Urinary bladder (tissue), 4 donors: ENCODE measurements at places on chromosomes 5 and 9. TPM values are rescaled to one million over a fixed set of nuclear protein-coding genes. Genes with fewer than 3 reads are reported as not detected.

DNA sequence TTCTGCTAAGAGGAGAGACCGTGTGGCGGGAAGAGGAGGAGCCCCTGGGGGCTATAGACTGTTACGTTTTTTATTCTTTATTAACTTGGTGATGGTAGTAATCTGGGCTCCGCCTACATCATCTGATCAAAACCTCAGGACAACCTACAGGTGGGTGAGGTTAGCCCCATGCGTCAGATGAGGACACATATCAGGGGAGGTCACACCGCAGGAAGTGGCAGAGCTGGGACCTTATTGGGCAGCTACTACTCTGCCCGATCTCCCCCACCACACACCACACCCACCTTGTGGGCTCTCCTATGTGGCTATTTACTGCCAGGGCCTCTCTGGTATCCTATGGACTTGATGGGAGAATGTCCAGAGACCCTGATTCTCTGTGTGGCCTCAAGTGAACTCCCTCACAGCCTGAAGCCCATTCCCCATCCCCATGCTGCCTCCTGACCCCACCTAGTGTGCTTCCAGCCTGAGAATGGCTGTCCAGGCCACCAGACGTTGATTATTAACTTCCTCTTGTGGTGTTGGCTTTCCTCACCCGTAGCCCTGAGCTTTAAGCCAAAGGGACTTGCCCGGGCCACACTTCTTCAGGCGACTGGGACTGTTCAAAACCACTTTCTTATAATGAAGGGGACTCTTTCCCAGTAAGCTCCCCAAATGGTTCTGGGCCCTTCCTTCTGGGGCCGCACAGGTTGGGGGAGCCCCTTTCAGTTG lies 8.2 kb downstream of the UNC5A start:
- no peak for DNase-seq

DNA sequence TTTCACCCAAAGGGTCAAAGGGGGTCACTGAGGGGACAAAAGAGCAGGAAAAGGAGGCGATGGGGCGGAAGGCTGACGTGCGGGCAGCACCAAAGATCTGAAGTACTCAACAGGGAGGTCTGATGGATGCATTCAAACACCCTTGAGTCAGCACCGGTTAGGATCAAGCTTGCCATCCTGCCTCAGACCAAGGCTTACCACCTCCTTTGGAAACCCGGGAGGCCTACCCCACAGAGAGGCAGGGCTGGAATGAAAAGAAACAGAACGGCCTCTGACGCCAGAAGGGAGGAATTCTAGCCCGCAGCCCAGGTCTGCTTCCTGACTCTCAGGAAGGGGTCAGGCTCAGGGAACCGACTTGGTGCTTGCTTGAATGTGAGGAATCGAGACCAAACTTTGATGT lies 125.6 kb downstream of the PAPPA start:
- DNase-seq: no peak

DNA sequence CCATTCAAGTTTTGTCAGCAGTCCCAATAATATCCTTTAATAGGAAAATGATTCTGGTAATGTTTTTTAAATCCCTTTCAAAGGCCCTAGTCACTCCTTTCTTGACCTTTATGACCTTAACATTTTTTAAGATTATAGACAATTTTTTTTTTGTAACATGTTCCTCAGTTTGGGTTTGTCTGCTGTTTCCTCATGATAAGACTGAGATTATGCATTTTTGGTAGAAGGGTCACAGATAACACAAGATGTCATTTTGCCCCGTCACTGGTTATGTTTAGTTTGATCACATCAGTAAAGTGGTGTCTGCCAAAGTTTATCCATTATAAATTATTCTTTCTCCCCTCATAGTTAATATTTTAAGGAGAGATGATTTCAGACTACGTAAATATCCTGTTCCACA lies 16.0 kb upstream of the PTPDC1 start:
- no peak for DNase-seq

DNA sequence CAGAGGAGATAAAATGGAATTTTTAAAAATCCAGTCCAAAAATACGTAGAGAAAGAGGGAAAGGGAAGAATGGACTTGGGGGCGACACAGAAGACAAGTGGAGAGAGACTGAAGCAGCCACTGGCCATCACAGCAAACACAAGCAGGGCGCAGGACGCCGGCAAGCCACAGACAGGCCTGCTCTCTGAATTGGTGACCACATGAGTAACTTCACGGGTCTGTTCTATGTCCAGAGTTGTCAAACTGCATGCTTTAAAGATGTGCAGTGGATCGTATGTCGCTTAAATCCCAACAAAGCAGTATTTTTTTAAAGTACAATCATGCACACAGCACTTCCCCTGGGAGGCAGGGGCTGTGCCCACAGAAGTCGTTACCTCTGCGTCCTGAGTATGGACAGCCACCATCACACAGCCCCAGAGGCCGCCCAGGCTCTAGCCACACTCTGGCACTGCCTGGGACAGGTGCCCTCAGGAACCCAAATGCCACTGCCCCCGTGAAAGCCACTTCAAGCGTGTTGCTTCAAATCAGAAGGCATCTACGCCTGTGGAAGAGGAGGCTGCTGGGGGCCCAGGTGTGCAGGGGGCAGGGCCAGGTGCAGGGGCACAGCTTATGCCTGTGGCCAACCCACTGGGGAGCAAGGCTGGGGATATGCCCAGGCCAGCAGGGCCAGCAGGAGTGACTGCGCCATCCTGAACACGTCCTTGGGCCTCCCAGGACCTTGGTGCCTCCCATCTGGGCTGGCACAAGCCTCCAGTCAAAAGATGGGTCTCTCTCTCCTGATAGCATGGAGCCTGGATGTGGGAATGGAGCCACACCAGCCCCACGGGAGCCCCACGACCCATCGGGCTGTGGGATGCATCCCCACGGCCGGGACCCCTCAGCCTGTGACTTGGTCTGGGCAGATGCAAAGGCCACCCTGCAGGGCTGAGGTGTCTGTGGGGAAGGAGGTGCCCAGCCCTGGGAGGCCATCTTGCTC lies 5.9 kb upstream of the LRRC14B start:
- no peak for DNase-seq

DNA sequence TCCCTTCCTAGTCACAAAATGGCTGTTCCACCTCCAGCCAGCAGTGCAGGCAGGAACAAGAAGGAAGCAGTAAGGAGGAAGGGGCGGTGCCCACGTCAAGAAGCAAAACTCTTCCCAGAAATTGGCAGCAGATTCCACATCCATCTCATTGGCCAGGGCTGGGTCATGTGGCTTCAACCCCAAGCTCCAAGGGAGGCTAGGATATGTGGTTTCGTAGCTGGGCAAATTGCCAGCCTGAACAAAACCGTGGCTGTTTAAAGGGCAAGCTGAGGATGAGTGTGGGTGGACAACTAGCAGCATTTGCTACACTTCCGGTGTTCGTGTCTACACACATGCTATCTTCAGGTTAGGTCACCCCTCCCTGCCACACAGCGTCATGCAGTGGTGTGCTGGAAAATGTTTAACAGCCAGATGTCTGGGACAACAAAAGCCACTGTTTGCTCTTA lies 92.1 kb upstream of the MAP1B start:
- DNase-seq: no peak

GRCh38 chr5:127031863-127032232 lies 1.5 kb upstream of the MARCHF3 start:
- no peak for DNase-seq

Gene QRFP
- total RNA-seq: not detected
